ENCODE measurements at places on chromosomes 11 and 22. TPM values are rescaled to one million over a fixed set of nuclear protein-coding genes. Genes with fewer than 3 reads are reported as not detected.

The SLC22A12 gene
- total RNA-seq: not detected

GRCh38 chr11:103582351-103582909 lies 454.0 kb upstream of the DDI1 start:
- H3K4me3 ChIP-seq: no peak overlapping the region
- DNase-seq: no peak
- no peaks in the 10 kb centered on the region for H3K36me3 ChIP-seq
- no peak overlapping the region for H3K27ac ChIP-seq
- H3K4me1 ChIP-seq: peaks cover 3% of the 10 kb centered on the region

- H3K27ac ChIP-seq: no peak overlapping the region
- H3K4me3 ChIP-seq: no peak overlapping the region
- no peaks in the 10 kb centered on the region for H3K27me3 ChIP-seq
Observed at GRCh38 chr11:14041040-14041439, 78.5 kb downstream of the SPON1 start.

The MPZL3 gene
- 12.4 TPM for total RNA-seq

The PRG2 gene
- total RNA-seq: 0.71 TPM

The CSF2RB gene
- total RNA-seq: 14.3 TPM

The OR5AL1 gene
- not detected for total RNA-seq

The OR10A2 gene
- total RNA-seq: not detected

- no peaks in the 10 kb centered on the region for H3K27me3 ChIP-seq
- no peak for DNase-seq
- H3K36me3 ChIP-seq: no peaks in the 10 kb centered on the region
- no peaks in the 10 kb centered on the region for H3K4me1 ChIP-seq
- H3K27ac ChIP-seq: no peak overlapping the region
Observed at GRCh38 chr11:104206936-104207335, 43.0 kb upstream of the PDGFD start.

The ANO1 gene
- 10.8 TPM for total RNA-seq

The OR8H2 gene
- total RNA-seq: not detected

The CCDC89 gene
- 3.1 TPM for total RNA-seq

The TRPC6 gene
- total RNA-seq: 10.7 TPM

The GGTLC2 gene
- not detected for total RNA-seq

- H3K27ac ChIP-seq: peak overlapping the region; percentile 16
- DNase-seq: no peak
Observed at GRCh38 chr22:29885610-29886009, 2.6 kb downstream of the MTMR3 start.

The TBCEL gene
- 27.1 TPM for total RNA-seq

DNA sequence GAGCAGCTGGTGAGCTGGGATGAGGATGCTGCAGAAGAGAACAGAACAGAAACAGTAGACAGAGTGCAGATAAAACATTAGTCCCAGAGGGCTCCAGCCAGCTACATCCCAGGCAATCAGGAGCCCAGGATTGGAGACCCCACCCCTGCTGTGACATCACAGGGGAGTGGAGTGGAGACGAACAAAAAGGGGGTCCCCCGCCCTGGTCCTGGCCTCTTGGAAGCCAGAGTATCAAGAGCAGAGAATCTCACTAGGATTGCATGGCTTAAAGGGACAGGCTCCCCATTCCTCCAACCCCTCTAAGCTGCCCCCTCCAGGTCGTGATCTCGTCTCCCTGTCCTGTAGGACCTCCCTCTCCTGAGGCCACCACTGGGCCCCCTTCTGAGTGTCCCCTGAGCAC lies at the start of gene P2RX3:
TSS of gene P2RX3 (plus strand) at position 211 of the 400 bp plus-strand sequence. CDS start 199 bp downstream, outside the sequence.
- DNase-seq: no peak
- peaks cover 16% of the 10 kb centered on the region for H3K4me1 ChIP-seq
- H3K4me3 ChIP-seq: no peak within 1 kb of the TSS
- peaks cover 11% of the 10 kb centered on the region for H3K36me3 ChIP-seq
- H3K27me3 ChIP-seq: no peaks in the 10 kb centered on the region
- no peak within 1 kb of the TSS for H3K27ac ChIP-seq

- H3K27ac ChIP-seq: no peak overlapping the region
- H3K36me3 ChIP-seq: no peaks in the 10 kb centered on the region
- no peak for DNase-seq
- no peaks in the 10 kb centered on the region for H3K27me3 ChIP-seq
Observed at GRCh38 chr11:10622108-10622507, 53.6 kb upstream of the LYVE1 start.

The CCDC87 gene
- 0.67 TPM for total RNA-seq

The TRIM29 gene
- total RNA-seq: 26.6 TPM

DNA sequence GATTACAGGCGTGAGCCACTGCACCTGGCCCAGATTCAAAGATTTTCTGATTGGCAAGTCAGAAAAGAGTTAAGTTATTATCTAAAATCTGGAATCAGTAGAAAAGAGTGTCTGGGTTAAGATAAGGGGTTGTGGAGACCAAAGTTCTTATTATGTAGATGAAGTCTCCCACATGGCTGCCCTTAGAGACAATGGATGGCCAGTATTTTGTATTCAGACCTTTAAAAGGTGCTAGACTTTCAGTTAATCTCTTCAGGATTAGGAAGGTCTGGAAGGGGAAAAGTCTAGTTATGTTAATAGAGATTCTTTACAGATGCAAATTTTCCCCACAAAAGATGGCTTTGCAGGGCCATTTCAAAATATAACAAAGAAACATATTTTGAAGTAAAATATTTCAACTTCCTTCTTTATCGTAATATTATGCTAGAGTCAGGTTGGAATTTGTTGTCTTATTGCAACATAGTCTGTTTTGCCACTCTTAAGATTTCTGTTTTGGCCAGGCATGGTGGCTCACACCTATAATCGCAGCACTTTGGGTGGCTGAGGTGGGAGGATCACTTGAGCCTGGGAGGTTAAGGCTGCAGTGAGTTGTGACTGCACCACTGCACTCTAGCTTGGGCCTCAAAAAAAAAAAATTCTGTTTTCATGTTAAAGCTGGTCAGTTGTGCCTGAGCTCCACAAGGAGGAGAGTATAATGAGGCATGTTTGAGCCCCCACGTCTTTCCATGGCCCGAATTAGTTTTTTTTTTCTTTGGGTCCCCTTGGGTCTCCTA lies 14.0 kb downstream of the GRAMD1B start:
- no peaks in the 10 kb centered on the region for H3K27me3 ChIP-seq
- no peaks in the 10 kb centered on the region for H3K4me1 ChIP-seq
- no peak overlapping the region for H3K27ac ChIP-seq
- H3K36me3 ChIP-seq: no peaks in the 10 kb centered on the region

- peaks cover 11% of the 10 kb centered on the region for H3K4me1 ChIP-seq
- no peak overlapping the region for H3K27ac ChIP-seq
- DNase-seq: no peak
- no peaks in the 10 kb centered on the region for H3K36me3 ChIP-seq
- H3K27me3 ChIP-seq: no peaks in the 10 kb centered on the region
Observed at GRCh38 chr11:83054001-83054400, 17.7 kb downstream of the RAB30 start.

- no peaks in the 10 kb centered on the region for H3K36me3 ChIP-seq
- H3K27me3 ChIP-seq: peaks cover 49% of the 10 kb centered on the region
- peak overlapping the region; percentile 72 for H3K27ac ChIP-seq
- H3K4me1 ChIP-seq: no peaks in the 10 kb centered on the region
- DNase-seq: peak; percentile 56
Observed at GRCh38 chr11:124717786-124718651, 21.7 kb upstream of the NRGN start.

- H3K4me3 ChIP-seq: no peak overlapping the region
- H3K27me3 ChIP-seq: peaks cover 14% of the 10 kb centered on the region
- no peaks in the 10 kb centered on the region for H3K4me1 ChIP-seq
- no peak for DNase-seq
- H3K27ac ChIP-seq: no peak overlapping the region
- H3K36me3 ChIP-seq: no peaks in the 10 kb centered on the region
Observed at GRCh38 chr22:36548606-36549005, 19.6 kb upstream of the EIF3D start.

DNA sequence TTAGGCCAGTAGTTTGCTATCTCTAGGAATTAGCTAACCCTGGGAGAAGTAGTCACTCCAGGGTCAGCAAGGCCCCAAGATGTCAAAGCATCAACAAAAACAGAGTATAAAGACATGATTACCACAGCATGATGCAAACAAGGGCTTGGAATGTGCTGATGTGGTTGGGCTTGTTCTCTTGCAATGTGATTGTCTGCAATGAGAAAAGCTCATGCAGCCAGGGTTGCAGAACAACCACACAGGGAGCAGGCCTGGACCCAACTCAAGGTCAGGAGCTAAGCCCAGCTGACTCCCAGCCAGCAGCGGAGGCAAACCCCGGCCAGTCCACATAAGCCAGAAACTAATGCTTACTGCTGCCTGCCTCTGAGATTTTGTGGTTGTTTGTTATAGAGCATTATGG lies 132.4 kb upstream of the ZC3H12C start:
- peak; percentile 42 for DNase-seq
- H3K27me3 ChIP-seq: no peaks in the 10 kb centered on the region
- no peak overlapping the region for H3K4me3 ChIP-seq

The NLRP14 gene
- total RNA-seq: 0.31 TPM

GRCh38 chr11:119683783-119684182 lies 45.2 kb downstream of the NECTIN1 start:
- peak; percentile 72 for DNase-seq
- no peak overlapping the region for H3K4me3 ChIP-seq
- H3K36me3 ChIP-seq: no peaks in the 10 kb centered on the region
- H3K4me1 ChIP-seq: peaks cover 26% of the 10 kb centered on the region

The APOL2 gene
- total RNA-seq: 36.3 TPM

DNA sequence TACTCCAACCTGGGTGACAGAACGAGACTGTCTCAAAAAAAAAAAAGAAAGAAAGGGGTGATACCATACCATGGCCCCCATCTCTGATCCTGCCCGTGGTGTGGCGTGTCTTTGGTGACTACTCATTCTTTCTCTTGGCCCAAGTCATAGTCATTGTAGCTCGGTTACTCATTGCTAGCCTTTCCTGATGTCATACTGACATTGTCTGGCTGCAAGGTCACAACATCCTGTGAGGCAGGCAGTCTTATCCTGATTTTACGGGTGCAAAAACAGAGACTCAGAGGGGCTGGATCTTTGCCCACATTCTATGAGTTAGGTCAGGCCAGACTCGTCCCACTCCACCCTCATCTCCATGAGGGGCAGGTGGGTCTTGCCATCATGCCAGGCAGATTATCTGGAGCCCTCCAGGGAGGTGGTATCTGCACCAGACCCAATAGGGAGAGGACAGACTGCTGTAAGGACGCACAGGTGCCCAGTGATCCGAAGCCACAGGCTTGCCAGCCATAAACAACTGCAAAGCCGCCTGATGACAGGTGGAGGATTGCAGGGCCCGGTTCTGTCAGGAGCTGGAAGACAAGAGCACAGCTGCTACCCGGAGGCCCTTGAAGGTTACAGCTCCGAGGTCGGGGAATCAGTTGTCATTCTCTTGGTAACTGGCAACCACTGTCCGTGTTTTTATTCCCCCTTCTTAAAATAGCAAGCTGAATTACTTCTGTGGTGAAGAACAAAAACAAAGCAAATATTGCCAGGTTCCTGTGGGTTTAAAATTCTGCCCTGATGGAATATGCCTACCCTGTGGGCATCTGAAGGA lies 13.8 kb downstream of the TOM1 start:
- no peak overlapping the region for H3K4me3 ChIP-seq
- peak overlapping the region; percentile 93 for H3K27ac ChIP-seq
- peaks cover 5% of the 10 kb centered on the region for H3K36me3 ChIP-seq
- H3K4me1 ChIP-seq: peaks cover 28% of the 10 kb centered on the region
- DNase-seq: no peak

The MMP12 gene
- 16.9 TPM for total RNA-seq

DNA sequence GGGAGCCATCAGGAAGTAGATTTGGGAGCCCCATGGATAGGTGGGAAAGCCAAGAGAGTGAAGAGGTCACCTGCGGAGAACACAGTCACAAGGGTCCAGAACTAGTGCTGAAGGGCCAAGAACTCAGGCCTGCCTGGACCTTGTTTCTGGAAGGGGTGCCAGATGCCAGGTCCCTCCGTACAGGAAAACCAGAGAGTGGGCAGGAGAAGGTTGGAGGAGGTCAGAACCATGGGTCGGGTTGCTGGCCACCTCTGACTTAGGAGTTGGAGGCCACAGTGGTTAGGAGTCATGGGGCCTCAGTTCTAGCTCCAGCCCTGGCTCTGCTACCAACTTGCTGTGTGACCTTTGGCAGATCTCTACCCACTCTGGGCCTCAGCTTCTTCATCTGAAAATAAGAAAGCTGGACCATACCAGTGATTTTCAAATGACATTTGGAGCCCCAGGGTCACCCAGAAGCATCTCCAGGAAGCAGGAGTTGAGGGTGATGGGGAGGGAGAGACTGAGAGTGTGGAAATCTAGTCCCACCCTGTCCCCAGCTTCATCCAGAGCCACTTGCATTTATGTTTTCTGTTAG lies 20.8 kb upstream of the TUB start:
- peaks cover 24% of the 10 kb centered on the region for H3K4me1 ChIP-seq
- no peak for DNase-seq
- H3K4me3 ChIP-seq: no peak overlapping the region
- no peaks in the 10 kb centered on the region for H3K27me3 ChIP-seq

- no peaks in the 10 kb centered on the region for H3K27me3 ChIP-seq
- no peaks in the 10 kb centered on the region for H3K4me1 ChIP-seq
- no peak overlapping the region for H3K4me3 ChIP-seq
- DNase-seq: no peak
Observed at GRCh38 chr11:77705195-77705875, 67.7 kb upstream of the CLNS1A start.

Data from lung (tissue), 17 donors.